ENCODE measurements at places on chromosomes 4 and X.

- DNase-seq, result no peak
Measured at GRCh38 chrX:149037281-149037870, 467.7 kb downstream of the IDS start.

GRCh38 chr4:24533364-24533763, 51.0 kb downstream of the DHX15 start:
- no peak for DNase-seq

- no peak for DNase-seq
Measured at GRCh38 chrX:45747905-45748304, 547.2 kb upstream of the DIPK2B start.

GRCh38 chrX:110175696-110176095, 142.2 kb downstream of the AMMECR1 start:
- DNase-seq, result no peak

DNA sequence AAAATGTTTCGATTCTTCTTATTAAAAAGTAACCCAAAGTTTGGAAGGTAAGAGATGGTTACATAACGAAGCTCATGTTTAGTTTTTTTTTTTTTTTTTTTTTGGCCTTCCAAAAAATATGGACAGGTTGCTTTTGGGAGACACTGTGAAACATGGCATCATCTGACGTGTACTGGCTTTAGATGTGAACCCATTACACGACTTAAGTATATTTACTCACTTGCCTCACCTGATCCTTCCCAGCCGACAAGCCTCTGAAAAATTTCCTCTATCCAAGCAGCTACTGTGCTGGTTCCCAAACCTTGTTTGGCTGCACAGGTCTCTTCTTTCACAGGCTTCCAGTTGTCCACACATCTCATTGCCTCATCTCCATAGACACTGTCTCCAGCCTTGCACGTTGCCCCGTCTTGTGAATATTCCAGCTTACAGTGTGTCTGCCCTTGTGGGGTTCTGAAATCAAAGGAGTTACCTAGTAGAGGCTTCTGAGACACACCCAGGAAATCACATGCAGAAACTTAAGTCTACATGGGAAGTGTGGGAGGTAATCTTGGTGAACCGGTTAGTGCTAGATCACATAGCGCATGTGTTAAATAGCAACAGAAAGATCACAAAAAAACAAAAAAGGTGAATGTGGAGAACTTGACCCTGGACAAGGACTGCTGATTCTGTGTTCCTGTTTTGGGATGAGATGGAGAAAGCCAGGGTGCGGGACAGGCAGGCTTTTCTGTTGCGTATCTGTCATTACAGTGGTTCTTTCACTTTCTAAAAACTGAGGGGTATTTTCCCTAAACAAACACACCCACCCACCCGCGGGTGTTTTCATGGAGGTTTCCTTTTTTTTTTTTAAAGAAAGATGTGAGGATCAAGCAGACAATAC, 328.6 kb downstream of the ARHGAP10 start:
- DNase-seq, result peak; percentile 56

GRCh38 chr4:148072789-148073188, 340.9 kb downstream of the ARHGAP10 start:
- DNase-seq, result no peak

DNA sequence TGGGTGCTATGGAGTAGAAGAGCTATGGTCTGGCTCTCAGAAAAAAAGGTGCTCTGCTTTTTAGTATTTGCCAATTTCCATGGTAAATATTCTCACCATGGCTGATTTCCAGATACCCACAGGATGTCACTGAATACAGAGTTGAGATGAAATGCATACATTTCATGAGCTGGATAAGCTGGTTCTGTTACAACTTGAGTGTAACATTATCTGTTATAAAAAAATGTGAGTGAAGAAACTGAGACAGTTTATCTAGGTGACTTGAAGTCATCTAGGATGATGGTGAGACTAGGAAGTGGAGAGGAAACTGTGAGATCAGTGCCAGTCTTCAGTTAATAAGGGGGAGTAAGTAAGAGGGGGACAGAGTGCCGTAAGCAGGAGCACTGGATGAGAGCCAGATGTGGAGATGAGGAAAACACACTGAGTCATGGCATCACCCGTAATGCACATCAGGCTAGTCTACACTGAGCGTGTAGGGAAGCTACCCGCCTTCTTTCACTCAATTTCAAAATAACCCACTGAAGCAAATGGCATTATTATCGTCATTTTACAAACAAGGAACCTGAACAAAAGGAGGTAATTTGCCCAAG, 5.0 kb downstream of the HPSE start:
- no peak for DNase-seq

- DNase-seq, result no peak
Measured at GRCh38 chr4:182488896-182489295, 245.7 kb downstream of the TENM3 start.

DNA sequence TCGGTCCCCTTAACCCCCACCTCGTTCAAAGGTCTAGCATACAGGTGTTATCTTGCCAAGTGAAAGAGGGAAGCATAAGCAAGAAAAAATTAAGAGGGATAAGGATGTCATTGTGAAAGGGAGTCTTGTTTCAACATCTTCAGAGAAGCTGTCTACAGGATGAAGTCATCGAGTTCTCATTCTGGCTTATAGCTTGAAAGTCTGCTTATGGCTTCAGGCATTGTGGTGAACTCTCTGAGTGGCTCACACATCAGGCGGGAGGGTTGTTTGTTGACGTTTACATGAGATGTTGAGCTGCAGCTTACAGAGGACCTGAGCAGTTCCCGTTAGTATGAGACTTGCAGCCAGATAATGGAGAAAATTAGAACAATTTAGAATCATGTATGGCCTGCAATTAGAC, 16.6 kb downstream of the MAGEA9B start:
- no peak for DNase-seq

DNA sequence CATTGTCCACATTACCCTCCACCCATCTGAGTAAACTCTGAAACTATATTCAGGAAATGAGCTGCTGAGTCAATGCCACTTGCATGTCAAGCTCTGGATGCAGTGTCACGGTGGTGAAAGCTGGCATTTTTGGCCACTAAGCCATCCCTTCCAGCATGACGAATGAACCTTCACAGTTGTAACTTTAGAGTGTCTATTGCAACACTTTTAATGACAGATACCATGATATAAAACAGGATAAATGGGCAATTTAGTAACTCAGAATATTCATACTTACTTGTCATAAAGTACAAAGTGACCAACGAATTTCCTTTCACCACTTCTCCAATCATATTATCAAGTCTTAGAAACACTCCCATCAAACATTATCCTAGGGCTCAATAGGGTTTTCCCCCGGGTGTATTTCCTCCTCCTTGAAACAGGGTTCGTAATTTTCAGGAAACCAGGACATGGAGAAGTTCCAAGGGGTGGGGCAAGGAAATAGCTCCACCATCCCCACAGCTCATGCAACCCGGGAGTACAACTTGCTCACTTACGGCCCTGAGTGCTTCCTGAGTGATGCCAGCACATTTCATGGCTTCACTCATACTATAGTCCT, 73.1 kb downstream of the MTHFD2L start:
- DNase-seq, result no peak

- DNase-seq, result no peak
Measured at GRCh38 chrX:24099394-24099793, 44.6 kb downstream of the EIF2S3 start.

GRCh38 chr4:30265716-30266115, 454.5 kb upstream of the PCDH7 start:
- no peak for DNase-seq

GRCh38 chr4:101018836-101019235, 328.5 kb downstream of the PPP3CA start:
- peak; percentile 43 for DNase-seq

- peak; percentile 56 for DNase-seq
Measured at GRCh38 chr4:83644677-83645659, 109.1 kb downstream of the GPAT3 start.

DNA sequence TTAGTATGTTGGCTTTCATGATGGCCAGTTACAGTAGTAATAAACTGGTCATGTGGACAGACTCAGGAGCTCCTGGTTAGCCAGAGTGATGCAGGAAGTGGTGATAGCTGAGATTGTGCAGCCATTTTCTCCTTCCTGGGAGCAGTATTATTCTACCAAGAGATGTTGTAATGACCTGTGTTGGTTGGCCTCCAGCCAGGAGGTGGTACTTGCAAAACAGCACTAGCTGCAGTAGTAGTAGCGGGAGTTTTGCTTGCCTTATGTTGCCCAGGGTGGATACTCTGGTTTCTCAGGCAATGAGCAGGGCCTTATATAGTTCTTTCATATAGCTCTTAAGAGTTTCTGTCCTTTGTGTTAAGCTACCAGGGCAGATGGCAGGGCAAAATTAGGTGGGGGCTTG, 998.8 kb downstream of the GLUD2 start:
- no peak for DNase-seq

DNA sequence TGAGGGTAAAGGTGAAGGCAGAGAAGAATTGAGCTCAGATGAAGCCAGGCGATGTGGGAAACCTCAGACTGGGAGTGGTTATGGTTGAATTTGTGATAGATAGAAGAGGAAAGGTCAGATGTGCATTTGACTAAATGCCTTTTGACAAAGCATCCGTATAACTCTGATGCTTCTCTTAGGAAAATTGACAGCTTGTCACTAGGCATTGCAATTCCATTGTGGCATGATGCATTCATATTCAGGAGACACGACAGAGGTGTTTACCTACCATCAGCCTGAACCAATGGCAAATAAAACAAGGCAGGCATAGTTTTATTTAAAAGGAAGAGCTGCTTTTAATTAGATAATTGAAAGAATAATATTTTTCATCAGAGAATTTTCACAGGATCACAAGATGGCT, 325.1 kb upstream of the IGFBP7 start:
- DNase-seq, result no peak

GRCh38 chr4:149987330-149988086, 90.7 kb upstream of the DCLK2 start:
- no peak for DNase-seq

DNA sequence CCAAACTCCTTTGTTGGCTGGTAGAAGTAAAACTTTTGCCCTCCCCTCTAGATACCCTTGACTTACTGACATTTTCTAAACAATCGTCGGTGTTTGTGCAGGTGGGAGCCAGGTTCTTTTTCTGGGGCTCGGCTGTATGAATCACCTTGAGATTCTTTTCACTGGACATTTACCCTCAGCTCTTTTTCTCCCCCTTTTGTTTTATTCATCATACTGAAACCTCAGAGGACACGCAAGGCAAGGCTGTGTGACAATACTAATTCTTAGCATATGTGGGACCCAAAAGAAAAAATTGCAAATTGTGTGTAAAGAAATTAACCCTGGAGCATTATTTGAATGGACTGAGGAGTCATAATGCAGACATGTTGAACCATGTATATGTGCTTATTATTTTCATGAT, 194.0 kb downstream of the PCDH19 start:
- no peak for DNase-seq

- DNase-seq, result no peak
Measured at GRCh38 chrX:17067534-17067933, 121.1 kb downstream of the REPS2 start.

- DNase-seq, result no peak
Measured at GRCh38 chr4:184438375-184438774, 36.0 kb downstream of the IRF2 start.

DNA sequence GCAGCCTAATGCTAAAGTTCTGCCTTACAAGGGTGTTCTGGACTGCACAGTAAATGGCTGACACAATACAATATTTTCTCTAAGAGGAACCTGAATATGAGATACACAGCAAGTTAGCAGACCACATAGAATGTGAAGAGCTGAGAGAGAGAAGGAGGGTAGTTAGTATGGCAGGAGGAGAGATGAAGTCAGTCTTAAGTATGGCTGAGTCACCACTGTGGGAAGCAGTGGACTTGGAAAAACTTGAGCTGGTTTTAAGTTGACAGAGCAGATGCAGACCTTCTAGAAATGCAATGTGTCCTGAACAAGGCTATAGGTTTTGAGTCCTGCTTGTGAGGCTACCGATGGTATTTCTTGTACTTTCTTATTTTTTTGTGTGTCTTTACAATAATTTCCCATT, 172.5 kb downstream of the SH2D1A start:
- DNase-seq, result no peak

- DNase-seq, result no peak
Measured at GRCh38 chrX:39830414-39830813, 267.3 kb downstream of the BCOR start.

Measured in CD4-positive, alpha-beta T cell treated with Interleukin-10 for 1 hour (primary cell).